ENCODE measurements at places on chromosomes 6 and 20. TPM values are rescaled to one million over a fixed set of nuclear protein-coding genes. Genes with fewer than 3 reads are reported as not detected.

Gene LRRC73
- 0.32 TPM for total RNA-seq

Gene SLC25A27
- total RNA-seq = 2.5 TPM

Gene ZCCHC3
- total RNA-seq = 21.3 TPM

Gene GPR63
- total RNA-seq = 1.5 TPM

Gene TOMM34
- 43.5 TPM for total RNA-seq

Gene TCFL5
- 4.4 TPM for total RNA-seq

Gene SNAI1
- total RNA-seq = 1.3 TPM

Gene ANKRD6
- total RNA-seq = 4.2 TPM

Gene TRAPPC3L
- total RNA-seq = not detected

Gene LPIN3
- total RNA-seq = 2.5 TPM

Gene TAF11
- total RNA-seq = 29.1 TPM

Gene CD83
- total RNA-seq = 26.6 TPM

Gene SLC24A3
- total RNA-seq = not detected

Gene STAU1
- 83.3 TPM for total RNA-seq

Gene SRMS
- not detected for total RNA-seq

Gene MEP1A
- total RNA-seq = not detected

Gene FAXC
- total RNA-seq = not detected

Gene TPX2
- 114 TPM for total RNA-seq

Gene ALDH5A1
- 8.0 TPM for total RNA-seq

Gene GSTA2
- total RNA-seq = not detected

Gene CST8
- not detected for total RNA-seq

Gene PAK5
- total RNA-seq = not detected

Gene PCIF1
- total RNA-seq = 42.0 TPM

Gene RIN2
- not detected for total RNA-seq

Gene FKBP5
- 106 TPM for total RNA-seq

Gene PRICKLE4
- total RNA-seq = not detected

Data from activated T-cell treated with anti-CD3 and anti-CD28 coated beads, Interleukin-2, amount 50 U/mL, for 72 hours (primary cell).